ENCODE measurements at places on chromosomes 13 and 19.

DNA sequence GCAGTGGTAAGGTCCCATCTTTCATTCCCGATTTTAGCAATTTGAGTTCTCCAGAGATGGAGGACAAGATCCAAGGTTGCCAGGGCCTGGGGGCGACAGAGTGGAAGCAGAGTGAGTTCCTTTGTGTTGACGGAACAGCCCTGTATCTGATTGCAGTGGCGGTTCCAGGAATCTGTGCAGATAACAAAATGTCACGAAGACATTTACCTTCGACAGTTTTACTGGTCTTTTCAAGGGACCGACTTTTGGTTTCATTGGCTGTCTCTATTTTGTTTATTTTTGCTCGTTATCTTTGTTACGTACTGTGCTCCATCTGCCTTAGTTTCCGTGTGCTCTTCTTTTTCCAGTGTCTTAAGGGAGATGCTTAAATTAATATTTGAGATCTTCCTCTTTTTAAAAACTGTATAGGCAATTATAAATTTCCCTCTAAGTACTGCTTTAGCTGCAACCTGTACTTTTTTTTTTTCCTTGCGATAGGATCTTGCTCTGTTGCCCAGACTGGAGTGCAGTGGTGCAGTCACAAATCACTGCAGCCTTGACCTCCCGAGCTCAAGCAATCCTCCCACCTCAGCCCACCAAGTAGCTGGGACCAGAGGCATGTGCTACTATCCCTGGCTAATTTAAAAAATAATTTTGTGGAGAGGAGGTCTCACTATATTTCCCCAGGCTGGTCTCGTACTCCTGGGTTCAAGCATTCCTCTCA lies 23.2 kb downstream of the KDM4B start:
- DNase-seq = no peak

- peak; percentile 36 for DNase-seq
These were observed 673 bp downstream of the TEAD2 start for GRCh38 chr19:49361438-49362047.

DNA sequence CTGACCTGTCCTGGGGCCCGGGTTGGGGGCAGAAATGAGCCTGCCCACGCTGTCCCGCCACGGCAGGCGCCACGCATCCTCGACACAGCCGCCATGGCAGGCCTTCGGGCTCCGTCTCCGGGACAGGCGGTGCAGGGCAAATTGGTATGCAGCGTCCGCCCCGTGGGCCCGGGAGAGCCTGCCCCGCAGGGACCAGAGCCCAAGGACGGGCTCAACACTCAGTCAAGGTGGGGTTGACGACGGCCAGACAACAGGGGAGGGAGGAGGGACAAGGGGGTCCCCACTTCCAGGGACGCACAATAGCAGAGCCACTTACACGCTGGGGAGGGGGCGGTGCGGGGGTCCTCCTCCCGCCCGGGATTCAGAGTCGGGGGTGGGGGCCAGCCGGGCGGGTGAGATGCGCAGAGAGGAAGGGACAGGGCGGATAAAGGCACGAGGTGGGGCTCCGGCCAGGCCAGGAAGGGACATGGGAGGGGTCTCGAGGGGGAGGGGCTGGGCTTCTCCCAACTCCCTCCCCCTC lies 1.2 kb downstream of the CTXN1 start:
- no peak for DNase-seq

DNA sequence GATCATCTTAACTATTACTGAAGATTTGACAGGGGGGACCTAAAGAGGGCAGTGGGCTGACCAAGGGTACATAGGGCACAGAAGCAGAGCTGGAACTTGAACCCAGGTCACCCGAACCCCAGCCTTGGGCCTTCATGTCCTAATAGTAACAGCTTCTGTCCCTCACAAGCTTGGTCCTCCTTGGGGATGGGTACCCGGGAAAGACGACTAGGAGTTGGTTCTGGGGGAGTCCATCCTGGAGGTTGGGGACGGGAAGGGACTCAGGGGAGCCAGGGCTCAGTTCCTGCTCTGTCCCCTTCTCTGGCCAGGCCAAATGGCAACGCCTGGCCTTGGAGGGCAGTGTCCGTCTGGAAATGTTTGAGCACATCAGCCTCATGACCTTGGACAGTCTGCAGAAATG lies 39.6 kb upstream of the CYP4F8 start:
- no peak for DNase-seq

GRCh38 chr19:7947939-7948338 lies 4.5 kb upstream of the TIMM44 start:
- DNase-seq = no peak

GRCh38 chr13:99640260-99640659 lies 139.0 kb downstream of the TM9SF2 start:
- DNase-seq = no peak

DNA sequence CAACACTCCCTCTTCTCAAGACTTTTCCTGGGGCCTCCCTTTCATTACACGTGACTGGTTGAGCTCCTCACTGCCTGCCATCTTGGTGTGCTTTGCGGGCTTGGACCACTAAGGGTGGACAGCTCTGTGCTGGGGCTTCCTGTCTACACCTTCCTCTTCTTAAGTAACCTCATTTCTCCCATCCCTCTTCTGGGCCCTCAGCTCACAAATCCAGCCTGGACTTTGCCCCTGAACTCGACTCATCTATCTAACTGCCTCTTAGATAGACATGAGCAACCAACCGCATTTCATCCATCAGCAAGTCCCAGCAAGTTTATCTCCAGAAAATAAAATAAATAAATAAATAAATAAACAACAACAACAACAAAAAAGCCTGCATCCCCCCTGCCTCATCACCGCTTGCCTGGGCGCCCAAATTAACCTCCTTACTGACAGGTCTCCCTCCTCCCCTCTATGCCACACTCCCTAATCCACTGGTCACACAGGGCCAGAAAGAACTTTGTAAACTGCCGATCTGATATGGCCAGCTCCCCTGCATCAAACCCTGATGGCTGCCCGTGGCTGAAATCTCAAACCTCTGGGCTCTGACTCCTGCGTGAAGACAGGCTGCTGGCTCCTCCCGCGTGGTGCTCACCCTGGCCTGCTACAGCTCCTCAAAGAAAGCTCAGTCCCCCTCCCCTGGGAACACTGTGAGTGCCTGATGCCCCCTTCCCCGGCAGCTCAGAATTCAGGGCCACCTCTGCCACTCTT lies 7.8 kb downstream of the ISOC2 start:
- DNase-seq = no peak

DNA sequence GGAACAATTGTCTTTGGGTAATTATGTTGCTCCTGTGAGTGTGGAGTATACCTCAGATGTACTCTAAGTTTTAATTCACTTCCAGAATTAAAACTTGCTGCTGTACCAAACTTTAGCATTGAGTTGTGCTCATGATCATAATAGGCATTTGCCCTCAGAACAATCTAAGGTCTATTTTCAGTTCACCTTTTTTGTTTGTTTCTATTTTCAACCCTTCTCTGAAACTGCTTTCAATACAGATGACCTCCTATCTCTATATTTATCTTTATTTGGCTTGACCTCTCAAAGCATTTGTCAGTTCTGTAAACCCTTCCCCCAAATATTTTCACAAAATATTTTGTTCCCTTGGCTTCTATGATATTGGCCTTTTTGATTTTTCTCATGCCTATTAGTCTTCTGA lies 873.0 kb downstream of the OLFM4 start:
- DNase-seq = no peak

GRCh38 chr19:47758443-47758804 lies 13.1 kb downstream of the NOP53 start:
- no peak for DNase-seq
